ENCODE measurements at places on chromosomes 5 and 9. TPM values are rescaled to one million over a fixed set of nuclear protein-coding genes. Genes with fewer than 3 reads are reported as not detected.

The NTNG2 gene
- polyA plus RNA-seq: 3.3 TPM

The IL4 gene
- polyA plus RNA-seq: not detected

The LRRTM2 gene
- 0.09 TPM for polyA plus RNA-seq

The TAF1L gene
- 3.0 TPM for polyA plus RNA-seq

The CCIN gene
- 171 TPM for polyA plus RNA-seq

The N4BP3 gene
- 1.4 TPM for polyA plus RNA-seq

The CATSPER3 gene
- polyA plus RNA-seq: 56.6 TPM

Measured in testis (tissue), 5 donors.